T follicular helper cell (primary cell): ENCODE measurements at places on chromosomes 3 and 15.

DNA sequence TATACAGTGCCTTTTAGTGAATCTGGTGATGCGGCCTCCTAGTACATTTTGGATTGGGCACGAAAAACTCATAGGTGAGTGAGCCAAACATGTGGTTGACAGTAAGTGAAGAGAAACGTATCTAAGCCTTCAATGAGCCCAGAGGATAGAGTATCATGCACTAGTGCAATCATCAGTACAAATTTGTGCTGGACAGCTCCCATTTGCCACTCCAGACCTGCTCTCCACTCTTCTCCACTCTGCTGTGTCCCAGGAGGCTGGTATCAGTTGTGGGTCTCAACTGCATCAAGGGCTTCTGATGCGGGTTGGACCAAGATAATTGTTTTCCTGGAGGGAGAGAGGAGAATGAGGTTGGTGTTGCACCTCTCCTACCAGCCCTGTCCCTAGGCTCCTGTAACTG lies 9.1 kb upstream of the RASGRF1 start:
- no peak for DNase-seq

GRCh38 chr15:52383100-52383588 lies 87.5 kb upstream of the MYO5C start:
- no peak for DNase-seq

GRCh38 chr3:143382816-143383215 lies 263.2 kb downstream of the CHST2 start:
- DNase-seq, result no peak

DNA sequence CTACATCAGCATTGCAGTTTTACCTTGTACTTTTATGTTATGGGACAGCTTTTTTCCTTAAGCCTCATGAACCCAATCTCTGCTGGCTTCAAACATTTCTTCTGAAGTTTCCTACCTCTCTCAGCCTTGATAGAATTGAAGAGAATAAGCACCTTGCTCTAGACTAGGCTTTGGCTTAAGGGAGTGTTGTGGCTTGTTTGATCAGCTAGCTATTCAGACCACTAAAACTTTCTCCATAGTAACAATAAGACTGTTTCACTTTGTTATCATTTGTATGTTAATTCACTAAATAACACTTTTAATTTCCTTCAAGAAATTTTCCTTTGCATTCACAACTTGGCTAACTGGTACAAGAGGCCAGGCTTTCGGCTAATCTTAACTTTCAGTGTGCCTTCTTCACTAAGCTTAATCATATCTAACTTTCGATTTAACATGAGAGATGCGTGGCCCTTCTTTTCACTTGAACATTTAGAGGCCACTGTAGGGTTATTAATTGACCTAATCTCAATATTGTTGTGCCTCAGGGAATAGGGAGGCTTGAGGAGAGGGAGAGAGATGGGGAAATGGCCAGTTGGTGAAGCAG lies 8.1 kb upstream of the TIGIT start:
- DNase-seq, result no peak

- DNase-seq, result no peak
Observed at GRCh38 chr3:41352510-41352909, 153.2 kb downstream of the CTNNB1 start.
